Vagina (tissue), 2 donors: ENCODE measurements at places on chromosomes 4 and X.

DNA sequence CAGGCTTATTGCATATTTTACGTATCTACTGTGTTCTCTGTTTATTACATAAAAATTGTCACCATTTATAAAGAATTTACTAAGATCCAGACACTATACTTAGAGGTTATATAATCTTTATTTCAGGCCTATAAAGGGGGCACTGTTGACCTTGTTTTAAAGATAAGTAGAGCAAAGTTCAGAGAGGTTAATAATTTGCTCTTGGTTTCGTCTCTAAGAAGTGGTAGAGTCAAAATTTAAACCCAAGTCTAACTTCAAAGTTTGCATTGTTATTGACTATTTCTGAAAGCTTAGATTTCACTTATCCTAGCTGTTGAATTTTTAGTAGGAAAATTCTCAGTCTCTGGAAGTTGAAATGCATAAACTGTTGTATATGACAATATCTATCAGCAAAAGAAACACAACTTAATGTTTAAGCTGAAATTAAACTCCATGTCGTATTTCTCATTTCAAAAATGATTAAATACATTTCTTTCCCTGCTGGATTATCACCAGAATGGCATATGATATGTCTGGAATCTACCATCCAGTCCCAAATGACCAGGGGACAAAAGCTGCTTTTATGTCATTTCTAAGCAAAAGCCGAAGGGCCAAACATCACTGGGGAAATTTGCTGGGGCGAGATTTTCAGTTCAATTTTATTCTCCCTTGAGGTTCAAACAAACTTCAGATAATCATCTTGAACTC, 138.4 kb downstream of the SLC7A11 start:
- H3K27ac ChIP-seq: no peak overlapping the region
- no peak for DNase-seq
- no peaks in the 10 kb centered on the region for H3K4me1 ChIP-seq
- H3K27me3 ChIP-seq: no peaks in the 10 kb centered on the region
- H3K4me3 ChIP-seq: no peak overlapping the region
- H3K36me3 ChIP-seq: no peaks in the 10 kb centered on the region

DNA sequence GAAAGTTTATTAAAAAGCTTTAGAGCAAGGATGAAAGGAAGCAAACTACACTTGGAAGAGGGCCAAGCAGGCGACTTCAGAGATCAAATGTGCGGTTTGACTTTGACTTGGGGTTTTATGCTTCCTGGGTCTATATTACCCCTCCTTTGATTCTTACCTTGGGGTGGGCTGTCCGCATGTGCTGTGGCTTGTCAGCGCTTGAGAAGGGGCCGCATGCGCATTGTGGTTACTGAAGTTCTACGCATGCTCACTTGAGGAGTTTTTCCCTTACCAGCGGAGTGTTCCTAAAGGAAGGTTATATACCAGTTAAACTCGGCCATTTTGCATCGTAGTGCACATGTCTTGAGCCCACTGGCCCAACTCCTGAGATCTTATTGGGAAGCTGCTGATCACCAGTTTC, 9.9 kb downstream of the ZNF157 start:
- no peaks in the 10 kb centered on the region for H3K4me1 ChIP-seq
- DNase-seq: no peak
- no peak overlapping the region for H3K27ac ChIP-seq
- H3K4me3 ChIP-seq: peak overlapping the region; percentile 16
- no peaks in the 10 kb centered on the region for H3K36me3 ChIP-seq
- H3K27me3 ChIP-seq: no peaks in the 10 kb centered on the region

DNA sequence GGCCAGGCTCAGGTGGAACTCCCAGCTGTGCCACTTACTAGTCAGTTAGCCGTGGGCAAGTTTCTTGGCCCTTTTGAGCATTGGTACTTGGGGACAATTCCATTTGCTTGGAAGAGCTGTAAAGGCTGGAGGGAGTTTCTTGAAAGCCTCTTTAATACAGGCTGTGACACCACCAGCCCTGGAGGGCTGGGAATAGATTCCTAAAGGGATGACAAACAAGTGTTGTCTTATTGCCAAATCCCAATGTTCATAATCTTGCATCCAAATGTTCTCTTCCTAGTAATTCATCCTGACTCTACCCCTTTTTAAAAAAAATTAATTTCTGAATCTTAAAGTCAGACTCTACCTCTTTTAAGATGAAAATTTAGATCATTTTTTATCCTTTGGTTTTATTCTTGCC, 14.6 kb upstream of the MED28 start:
- no peaks in the 10 kb centered on the region for H3K4me1 ChIP-seq
- H3K4me3 ChIP-seq: no peak overlapping the region
- no peak overlapping the region for H3K27ac ChIP-seq
- DNase-seq: no peak
- H3K27me3 ChIP-seq: no peaks in the 10 kb centered on the region
- peaks cover 48% of the 10 kb centered on the region for H3K36me3 ChIP-seq

- no peak overlapping the region for H3K27ac ChIP-seq
- no peaks in the 10 kb centered on the region for H3K4me1 ChIP-seq
- H3K27me3 ChIP-seq: no peaks in the 10 kb centered on the region
- H3K36me3 ChIP-seq: no peaks in the 10 kb centered on the region
Observed at GRCh38 chr4:154618708-154619315, 6.4 kb upstream of the FGG start.

DNA sequence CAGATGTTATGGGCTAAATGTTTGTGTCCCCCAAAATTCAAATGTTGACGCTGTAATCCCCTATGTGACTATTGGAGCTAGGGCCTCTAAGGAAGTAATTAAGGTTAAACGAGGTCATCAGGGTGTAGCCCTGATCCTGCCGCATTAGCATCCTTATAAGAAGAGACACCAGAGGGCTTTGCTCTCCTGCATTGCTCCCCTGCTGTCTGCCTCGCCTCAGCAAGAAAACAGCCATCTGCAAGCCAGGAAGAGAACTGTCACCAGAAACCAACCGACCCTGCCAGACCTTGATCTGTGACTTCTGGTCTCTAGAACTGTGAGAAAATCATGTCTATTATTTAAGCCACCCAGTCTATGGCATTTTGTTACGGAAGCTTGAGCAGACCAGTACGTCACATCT, 331.9 kb downstream of the DCTD start:
- no peaks in the 10 kb centered on the region for H3K27me3 ChIP-seq
- no peak overlapping the region for H3K4me3 ChIP-seq
- H3K36me3 ChIP-seq: no peaks in the 10 kb centered on the region

DNA sequence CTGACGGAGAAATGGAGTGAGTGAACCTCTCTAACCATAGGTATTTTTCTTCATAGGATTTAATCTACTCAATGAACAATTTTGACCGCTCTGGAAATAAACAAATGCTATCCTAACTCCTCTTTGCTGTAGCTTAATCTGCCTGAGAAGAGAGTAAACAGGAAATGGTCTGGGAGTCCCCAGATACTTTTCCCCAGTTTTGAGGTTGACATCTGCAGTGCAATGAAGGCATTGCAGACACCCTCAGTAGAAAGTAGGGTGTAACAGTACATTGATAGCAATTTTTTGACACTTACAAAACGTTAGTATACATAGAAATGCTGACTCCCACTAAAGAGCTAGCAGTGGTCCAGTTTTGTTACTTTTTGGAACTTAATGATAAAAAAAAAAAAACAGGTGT, 495.9 kb upstream of the FAM241A start:
- H3K4me3 ChIP-seq: no peak overlapping the region
- H3K36me3 ChIP-seq: no peaks in the 10 kb centered on the region
- no peak for DNase-seq
- no peak overlapping the region for H3K27ac ChIP-seq
- no peaks in the 10 kb centered on the region for H3K4me1 ChIP-seq

GRCh38 chr4:124593494-124593893, 119.0 kb downstream of the ANKRD50 start:
- no peaks in the 10 kb centered on the region for H3K27me3 ChIP-seq
- H3K27ac ChIP-seq: no peak overlapping the region
- no peak for DNase-seq

DNA sequence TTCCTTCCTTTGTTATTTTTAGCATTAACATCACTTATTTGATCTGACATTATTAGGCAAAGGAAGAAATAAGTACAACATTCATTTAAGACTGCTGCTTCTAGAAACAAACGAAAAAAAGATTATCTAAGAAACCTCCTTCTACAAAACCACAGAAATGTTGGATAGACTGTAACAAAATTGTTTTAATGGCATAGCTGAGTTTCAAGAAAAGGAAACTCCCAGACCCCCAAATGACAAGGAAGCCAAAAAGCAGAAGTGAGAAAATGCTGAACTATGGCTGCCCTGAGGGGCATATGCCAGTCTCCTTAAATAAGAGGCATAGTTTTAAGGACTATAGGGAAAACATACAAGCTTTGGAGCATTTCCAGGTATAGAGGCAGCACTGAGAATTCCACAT, 1431.6 kb upstream of the TENM3 start:
- H3K4me3 ChIP-seq: no peak overlapping the region
- H3K27ac ChIP-seq: no peak overlapping the region
- no peak for DNase-seq
- H3K4me1 ChIP-seq: no peaks in the 10 kb centered on the region

- H3K27me3 ChIP-seq: no peaks in the 10 kb centered on the region
- no peak for DNase-seq
- no peaks in the 10 kb centered on the region for H3K4me1 ChIP-seq
- H3K4me3 ChIP-seq: no peak overlapping the region
- no peak overlapping the region for H3K27ac ChIP-seq
Observed at GRCh38 chrX:15497865-15498264, 2.7 kb upstream of the BMX start.

DNA sequence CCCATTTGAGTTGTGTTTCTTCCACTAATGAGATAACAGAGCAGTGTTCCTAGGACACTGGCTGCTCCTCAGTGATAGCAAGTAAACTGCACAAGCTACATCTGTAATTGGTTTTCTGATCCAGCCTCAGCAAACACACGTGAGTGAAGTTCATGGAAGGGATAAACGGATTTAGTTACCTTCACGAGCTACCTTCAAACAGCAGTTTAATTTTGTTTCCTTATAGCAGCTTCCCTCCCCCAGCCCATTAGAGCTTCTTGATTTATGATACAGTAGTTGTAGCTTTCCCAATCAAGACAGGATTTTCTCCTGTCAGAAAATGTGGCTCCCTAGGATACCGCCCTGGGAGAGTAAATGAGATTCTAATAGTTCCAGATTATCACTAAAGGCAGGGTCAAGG, 634.2 kb upstream of the FAT1 start:
- DNase-seq: no peak
- no peaks in the 10 kb centered on the region for H3K4me1 ChIP-seq
- no peak overlapping the region for H3K4me3 ChIP-seq

DNA sequence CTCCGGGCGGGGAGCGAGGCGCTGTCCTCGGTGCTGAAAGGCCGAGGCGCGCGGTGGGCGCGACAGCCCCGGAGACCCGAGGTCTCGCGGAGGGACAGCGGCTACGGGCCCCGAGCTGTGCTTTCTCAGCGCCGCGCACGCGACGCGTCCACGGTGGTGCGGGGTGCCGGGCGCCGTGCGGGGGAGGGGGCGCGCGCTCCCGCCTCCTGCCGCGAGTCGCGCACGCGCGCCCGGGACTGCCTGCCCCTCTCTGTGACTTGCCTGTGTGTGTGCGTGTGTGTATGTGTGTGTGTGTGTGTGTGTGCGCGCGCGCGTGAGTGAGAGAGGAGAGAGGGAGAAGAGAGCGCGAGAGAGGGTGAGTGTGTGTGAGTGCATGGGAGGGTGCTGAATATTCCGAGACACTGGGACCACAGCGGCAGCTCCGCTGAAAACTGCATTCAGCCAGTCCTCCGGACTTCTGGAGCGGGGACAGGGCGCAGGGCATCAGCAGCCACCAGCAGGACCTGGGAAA, at the start of gene GRIA2:
GRIA2 (plus strand) TSS at position 358 of the 511 bp plus-strand sequence. CDS start 315 bp downstream, outside the sequence.
- peaks cover 13% of the 10 kb centered on the region for H3K27me3 ChIP-seq
- no peaks in the 10 kb centered on the region for H3K36me3 ChIP-seq
- no peak within 1 kb of the TSS for H3K27ac ChIP-seq
- peaks cover 12% of the 10 kb centered on the region for H3K4me1 ChIP-seq
- peak within 1 kb of the TSS; percentile 37 for H3K4me3 ChIP-seq

GRCh38 chrX:56232221-56233082, at the start of gene KLF8:
KLF8 (plus strand) TSS chrX:56232356; CDS start chrX:56233335, 979 bp downstream.
- DNase-seq: no peak
- H3K27ac ChIP-seq: peak within 1 kb of the TSS; percentile 85
- H3K4me3 ChIP-seq: peak within 1 kb of the TSS; percentile 55
- no peaks in the 10 kb centered on the region for H3K27me3 ChIP-seq
- H3K36me3 ChIP-seq: no peaks in the 10 kb centered on the region
- H3K4me1 ChIP-seq: peaks cover 31% of the 10 kb centered on the region

DNA sequence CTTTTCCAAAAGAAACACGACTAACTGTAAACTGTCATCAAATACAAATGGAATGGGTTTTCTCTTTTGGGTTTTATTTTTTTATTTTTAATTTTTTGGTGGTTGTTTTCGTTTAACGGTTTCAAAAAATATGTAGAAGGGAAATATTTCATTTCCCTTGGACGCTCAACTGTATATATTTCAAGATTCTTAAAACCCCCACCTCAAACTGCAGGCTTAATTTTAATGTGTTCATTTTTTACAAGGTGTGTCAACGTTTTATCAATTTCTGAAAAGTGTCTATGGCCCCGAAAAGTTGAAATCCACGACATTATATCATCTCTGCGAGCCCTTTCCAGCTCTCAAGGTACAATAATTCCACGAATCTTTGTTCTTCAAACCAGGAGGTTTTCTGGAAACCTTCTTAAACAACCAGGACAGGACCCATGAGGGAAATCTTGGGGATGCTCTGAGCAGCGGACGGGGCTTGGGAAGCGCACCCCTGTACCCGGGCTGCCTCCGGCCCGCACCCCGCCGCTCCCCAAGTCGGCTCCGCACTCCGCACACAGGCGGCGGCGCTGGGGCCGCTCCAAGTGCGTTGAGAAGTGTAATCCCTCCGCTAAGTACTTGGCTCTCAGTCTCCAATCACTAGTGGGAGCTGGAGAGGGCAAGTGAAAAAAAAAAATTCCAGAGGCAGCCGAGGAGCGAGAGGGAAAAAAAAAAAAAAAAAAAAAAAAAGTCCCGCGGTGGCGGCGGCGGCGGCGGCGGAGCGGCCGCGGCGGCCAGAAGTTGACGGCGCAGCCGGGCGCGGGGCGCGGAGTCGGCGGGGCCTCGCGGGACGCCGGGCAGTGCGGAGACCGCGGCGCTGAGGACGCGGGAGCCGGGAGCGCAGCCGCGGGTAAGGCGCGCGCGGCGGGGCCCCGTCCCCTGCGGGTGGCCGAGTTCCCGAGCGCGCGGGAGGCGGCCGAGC, at the start of gene BMPR1B:
BMPR1B (plus strand) TSS at position 764 of the 949 bp plus-strand sequence. CDS start 346,470 bp downstream, outside the sequence.
- peaks cover 4% of the 10 kb centered on the region for H3K4me1 ChIP-seq
- no peaks in the 10 kb centered on the region for H3K36me3 ChIP-seq
- no peaks in the 10 kb centered on the region for H3K27me3 ChIP-seq
- H3K27ac ChIP-seq: no peak within 1 kb of the TSS
- peak within 1 kb of the TSS; percentile 44 for H3K4me3 ChIP-seq

GRCh38 chr4:5963611-5964010, 54.6 kb downstream of the C4orf50 start:
- H3K36me3 ChIP-seq: no peaks in the 10 kb centered on the region
- no peaks in the 10 kb centered on the region for H3K27me3 ChIP-seq
- no peaks in the 10 kb centered on the region for H3K4me1 ChIP-seq
- no peak overlapping the region for H3K4me3 ChIP-seq
- DNase-seq: no peak
- H3K27ac ChIP-seq: no peak overlapping the region
